ENCODE measurements at places on chromosomes 16 and 17. TPM values are rescaled to one million over a fixed set of nuclear protein-coding genes. Genes with fewer than 3 reads are reported as not detected.

- no peak for ATAC-seq
Observed at GRCh38 chr16:30030841-30031413, at the start of gene TLCD3B. Gene TLCD3B, minus strand, starts transcription at chr16:30031271. Its CDS starts 744 bp downstream, at chr16:30030527.

GRB2 gene
- total RNA-seq, result 64.4 TPM

DNA sequence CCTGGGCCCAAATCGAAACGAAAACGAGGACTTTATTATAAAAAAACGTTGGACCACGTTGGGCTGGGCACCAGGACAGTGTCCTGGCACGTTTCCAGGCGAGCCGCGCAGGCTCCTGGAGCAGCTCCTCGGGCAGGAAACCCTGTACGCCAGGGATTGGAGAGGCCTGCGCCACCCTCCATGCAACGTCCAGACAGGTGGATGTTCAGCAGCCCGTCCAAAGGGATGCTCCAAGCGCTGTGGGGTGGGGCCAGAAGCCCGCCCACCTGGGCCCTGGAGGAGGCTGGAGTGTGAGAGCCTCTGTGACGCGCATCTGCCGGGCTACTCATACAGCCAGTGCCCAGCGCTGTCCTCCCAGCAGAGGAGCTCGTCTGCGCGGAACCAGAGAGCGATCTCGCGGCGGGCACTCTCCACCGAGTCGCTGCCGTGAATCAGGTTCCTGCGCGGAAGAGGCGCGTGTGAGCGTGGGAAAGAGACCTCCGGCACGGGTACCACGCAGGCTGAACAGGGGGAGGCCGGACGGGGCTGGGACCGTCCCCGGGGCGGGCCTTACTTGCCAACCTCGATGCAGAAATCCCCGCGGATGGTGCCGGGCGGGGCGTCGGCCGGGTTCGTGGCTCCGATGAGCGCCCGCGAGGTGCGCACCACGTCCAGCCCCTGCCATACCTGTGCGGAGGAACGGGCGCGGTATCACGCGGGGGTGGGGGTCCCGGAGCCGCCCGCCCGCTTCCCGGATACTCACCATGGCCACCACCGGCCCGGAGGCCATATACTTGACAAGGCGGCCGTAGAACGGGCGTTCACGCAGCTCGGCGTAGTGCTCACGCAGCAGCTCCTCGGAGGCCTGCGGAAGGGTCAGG lies 785 bp downstream of the NME3 start:
- peak; percentile 21 for ATAC-seq

NPIPA5 gene
- 5.1 TPM for total RNA-seq

GRCh38 chr16:12425134-12425941 lies 378.3 kb downstream of the CPPED1 start:
- no peak for ATAC-seq

DNA sequence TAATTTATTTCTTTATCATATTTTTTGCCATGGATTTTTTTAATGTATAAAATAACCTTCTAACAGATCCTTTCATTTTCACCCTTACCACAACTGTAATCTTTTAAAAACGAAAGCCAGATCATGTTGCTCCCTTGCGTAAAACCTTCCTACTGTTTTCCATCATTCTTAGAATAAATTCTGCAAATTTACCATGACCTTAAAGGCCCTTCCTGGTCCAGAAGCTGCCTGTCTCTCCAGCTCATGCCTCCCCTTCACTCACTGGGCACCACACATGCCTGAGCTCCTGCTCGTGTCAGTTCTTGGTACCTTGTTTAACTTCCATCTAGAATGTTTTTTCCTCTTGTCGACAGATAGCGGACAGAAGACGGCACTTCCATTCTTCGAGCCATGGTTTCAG lies 245.0 kb upstream of the CDH5 start:
- ATAC-seq, result no peak

OR1F1 gene
- total RNA-seq, result not detected

- peak; percentile 52 for ATAC-seq
Observed at GRCh38 chr17:12256380-12256995, 235.8 kb downstream of the MAP2K4 start.

DNA sequence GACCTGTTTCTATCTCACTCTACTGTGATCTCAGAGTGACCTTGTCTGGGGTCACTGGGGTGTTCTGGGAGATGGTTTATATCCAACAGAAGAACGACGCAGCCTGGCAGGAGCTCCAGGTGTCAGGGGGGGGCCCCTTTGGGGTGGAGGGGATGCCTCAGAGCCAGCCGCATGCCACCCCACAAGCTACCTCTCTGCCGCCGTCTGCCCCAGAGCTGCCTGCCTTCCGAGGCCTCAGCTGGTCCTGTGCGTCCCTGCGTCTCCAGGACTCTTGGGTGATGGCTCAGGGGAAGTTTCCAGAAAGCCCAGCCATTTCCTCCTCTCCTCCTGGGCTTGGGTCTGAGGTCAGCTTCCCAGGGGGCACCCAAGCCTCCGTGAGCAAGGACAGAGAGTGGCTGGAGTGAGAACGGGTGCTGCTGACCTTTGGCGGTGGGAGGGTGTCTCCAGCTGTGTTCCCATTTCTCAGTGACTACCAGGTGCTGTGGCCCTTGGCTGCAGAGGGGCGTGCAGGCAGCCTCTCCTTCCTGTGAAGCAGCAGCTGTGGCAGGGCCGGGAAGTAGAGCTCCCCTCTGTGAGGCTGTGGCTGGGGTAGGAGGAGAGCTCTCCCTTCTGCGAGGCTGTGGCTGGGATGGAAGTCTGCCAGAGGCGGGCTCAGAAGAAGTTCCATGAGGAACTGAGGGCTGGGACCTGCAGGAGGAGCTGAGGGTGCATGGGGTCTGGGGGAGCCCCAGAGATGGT lies 19.8 kb downstream of the JPH3 start:
- ATAC-seq, result no peak

BEAN1 gene
- total RNA-seq, result 0.92 TPM

DNA sequence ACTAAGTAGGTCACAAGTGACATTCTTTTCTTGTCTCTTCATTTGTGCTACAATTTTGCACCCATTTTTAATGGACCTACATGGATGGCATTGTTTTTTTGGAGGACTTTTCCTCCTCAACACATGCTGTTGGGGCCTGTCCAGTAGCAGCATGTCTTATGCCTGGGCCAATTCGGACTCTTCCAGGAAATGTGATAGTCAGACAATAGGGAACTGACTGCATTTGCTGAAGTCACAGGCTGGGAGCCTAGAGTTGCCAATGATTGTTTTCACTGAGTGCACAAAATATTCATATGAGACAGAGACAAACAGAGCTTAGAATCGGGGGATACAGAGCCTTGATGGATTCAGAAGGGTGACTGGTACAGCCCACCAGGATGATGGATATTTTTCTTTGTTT lies 867.3 kb upstream of the GOT2 start:
- ATAC-seq, result no peak

- ATAC-seq, result no peak
Observed at GRCh38 chr17:3817851-3818605, 17.0 kb upstream of the ITGAE start.

DNA sequence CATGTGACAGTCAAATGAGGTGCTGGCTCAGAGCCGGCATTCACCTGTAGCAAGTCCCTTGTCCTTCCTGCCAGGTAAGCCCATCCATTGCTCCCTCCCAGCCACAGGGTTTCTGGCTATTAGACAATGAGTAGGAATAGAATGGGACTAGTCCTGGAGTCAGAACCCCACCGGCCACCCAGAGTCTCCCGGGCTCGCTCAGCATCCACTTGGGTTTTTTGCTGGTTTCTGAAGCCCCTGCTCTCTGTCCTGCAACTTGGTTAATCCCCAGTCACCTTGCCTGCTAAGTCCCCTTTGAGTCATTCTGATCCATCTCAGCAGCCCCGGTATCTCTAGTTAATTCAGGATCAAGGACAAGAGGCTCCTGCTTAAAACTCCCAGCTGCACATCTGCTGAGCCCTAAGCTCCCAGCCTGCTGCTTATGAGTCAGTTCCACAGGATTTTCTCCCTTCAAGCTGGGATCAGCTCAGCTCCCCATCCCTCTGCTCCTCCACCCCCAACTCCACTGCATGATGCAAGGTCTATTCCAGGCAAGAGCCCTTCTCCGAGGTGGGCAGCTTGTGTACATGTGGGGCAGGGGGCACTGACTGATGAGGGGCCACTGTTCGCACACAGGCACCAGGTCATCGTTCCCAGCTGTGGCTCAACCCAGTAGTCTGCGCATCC lies 19.9 kb upstream of the MRPS23 start:
- ATAC-seq, result peak; percentile 24

- ATAC-seq, result no peak
Observed at GRCh38 chr17:38980490-38981217, 13.5 kb upstream of the FBXO47 start.

NEUROD2 gene
- total RNA-seq, result not detected

DNA sequence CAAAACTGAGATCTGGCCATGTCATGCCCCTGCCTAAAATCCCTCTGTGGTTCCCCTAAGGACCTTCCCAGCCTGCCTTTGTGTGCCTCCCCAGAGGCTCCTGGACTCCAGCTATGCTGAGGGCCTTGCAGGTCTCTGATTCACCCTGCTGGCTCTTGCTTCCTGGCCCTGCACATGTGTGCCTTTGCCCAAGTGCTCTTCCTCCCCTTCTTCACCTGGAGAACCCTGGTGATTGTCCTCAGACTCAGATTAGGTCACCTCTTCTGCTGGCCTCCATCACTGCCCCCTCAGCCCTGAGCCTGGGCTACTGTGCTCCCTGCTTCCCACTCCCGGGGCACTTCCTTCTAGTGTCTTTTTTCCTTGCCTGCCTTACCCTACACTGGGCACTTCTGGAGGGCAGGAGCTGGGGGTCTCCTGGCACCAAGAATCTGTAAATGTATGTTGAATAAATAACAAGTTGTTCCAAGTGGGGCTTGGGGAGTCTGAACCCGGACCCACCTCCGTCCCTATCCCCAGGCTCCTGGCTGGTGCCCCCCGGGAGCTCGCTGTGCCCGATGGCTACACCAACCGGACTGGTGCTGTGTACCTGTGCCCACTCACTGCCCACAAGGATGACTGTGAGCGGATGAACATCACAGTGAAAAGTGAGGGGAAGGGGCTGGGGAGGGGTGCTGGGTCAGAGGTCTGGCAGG lies 7.8 kb downstream of the ITGA3 start:
- ATAC-seq, result no peak

SLC12A3 gene
- total RNA-seq, result not detected

CDT1 gene
- 21.6 TPM for total RNA-seq

DNA sequence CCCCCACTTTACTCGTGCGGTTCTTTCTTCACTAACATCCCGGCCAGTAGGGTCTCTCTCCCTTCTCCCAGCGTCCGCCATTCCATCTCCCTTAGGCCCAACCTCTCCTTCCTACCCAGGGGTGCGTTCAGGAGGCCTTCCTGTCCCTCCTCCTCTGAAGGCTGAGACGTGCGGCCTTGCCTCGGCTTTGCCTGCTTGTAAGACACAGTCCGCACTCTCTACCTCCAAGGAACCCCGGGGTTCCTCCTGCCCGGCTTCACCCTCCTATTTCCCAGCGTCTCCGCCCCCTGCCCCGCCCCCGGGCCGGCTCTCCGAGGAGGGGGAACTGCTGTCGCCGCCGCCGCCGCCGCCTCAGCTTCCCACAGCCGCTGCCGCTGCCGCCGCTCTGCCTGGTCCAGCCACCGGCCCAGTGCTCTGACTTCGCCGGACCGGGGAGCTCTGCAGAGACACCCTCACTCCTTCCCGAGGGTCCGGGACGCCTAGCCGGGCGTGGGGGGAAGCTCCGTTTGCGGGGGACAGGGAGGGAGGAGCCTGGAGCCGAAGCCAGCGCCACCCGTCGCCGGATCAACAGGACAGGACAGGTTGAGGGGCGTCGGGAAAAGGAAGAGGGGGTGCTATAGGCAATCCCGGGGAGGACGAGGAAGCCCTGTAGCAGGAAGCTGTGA lies 1.2 kb upstream of the FGF11 start:
- ATAC-seq, result peak; percentile 3

- no peak for ATAC-seq
Observed at GRCh38 chr16:54335230-54335629, 48.6 kb upstream of the IRX3 start.

GRCh38 chr17:45436161-45436560 lies 3.5 kb upstream of the ARHGAP27 start:
- ATAC-seq, result no peak

- no peak for ATAC-seq
Observed at GRCh38 chr16:54135361-54136275, 151.0 kb downstream of the IRX3 start.

ZPBP2 gene
- not detected for total RNA-seq

- peak; percentile 41 for ATAC-seq
Observed at GRCh38 chr16:86740906-86741799, 162.8 kb downstream of the FOXL1 start.

STAT5B gene
- 18.1 TPM for total RNA-seq

MIEN1 gene
- 44.3 TPM for total RNA-seq

DNA sequence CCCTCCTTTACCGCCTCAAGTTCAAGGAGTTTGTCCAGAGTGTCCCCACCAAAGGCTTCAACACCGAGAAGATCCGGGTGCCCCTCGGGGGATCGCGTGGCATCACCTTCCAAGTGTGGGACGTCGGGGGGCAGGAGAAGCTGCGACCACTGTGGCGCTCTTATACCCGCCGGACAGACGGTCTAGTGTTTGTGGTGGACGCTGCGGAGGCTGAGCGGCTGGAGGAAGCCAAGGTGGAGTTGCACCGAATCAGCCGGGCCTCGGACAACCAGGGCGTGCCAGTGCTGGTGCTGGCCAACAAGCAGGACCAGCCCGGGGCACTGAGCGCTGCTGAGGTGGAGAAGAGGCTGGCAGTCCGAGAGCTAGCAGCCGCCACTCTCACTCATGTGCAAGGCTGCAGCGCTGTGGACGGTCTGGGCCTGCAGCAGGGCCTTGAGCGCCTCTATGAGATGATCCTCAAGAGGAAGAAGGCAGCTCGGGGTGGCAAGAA lies 1.1 kb downstream of the ARL4D start:
- no peak for ATAC-seq

DNA sequence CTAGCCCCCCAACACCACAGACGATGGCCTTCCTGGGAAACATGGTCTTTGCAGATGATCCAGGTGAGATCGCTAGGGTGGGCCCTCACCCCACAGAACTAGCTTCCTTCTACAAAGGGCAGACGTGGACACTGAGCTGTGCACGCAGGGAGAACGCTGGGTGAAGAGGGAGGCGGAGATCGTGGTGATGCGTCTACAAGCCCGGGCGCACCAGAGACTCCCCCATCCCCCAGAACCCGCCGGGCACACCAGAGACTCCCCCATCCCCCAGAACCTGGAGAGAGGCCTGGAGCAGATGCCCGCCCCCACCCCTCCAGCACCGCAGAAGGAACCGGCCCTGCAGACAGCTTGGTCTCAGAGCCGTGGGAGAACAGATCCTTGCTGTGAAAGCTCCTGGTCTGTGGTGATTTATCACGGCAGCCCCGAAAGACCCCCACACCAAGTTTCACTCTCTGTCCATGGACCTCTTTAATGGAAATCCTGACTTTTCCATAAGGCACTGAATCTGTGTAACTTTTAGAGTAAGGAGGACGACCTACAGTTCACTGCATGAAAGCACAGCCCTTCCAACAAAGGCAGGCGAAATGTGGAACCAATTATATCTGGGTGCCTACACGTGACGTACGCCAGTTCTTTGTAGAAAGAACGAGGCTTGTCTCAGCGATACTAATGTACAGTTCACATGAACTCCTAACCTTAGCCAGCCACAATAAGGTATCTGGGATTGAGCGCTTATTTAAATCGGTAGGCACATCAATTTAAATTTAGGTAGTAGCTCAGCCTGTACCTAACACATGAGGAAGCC lies 88.5 kb downstream of the ANKRD11 start:
- ATAC-seq, result no peak
